C1 segment of cervical spinal cord (tissue), 14 donors: ENCODE measurements at places on chromosomes 3 and 15.

- DNase-seq, result no peak
Observed at GRCh38 chr15:41919201-41919820, 25.5 kb upstream of the SPTBN5 start.

DNA sequence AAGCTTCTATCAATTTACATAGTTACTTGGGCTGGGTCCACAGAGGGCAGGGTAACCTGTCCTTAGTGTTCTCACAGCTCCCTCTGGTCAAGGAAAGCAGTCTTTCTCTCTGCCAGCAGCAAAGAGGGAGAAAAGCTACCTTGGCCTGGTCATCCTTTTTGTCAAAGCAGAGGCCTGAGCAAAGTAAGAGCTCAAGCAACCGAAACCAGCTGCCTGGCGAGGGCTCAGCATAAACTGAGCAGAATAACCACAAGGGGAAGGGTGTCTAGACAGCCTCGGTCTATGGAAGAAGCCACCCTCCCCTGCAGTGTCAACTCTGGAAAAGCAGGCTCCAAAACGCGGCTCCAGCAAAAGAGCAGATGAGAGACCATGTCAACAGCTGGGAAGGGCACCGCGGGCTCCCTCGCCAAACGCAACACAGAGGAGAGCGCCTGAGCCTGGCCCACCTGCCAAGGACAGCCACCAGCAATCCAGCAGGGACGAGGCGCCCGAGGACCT is 17.4 kb downstream of the LRIG1 start:
- peak; percentile 71 for DNase-seq

- no peak for DNase-seq
Observed at GRCh38 chr3:158801201-158801600, 653 bp upstream of the MFSD1 start.

GRCh38 chr3:113008117-113008516 is 17.3 kb downstream of the GTPBP8 start:
- no peak for DNase-seq

DNA sequence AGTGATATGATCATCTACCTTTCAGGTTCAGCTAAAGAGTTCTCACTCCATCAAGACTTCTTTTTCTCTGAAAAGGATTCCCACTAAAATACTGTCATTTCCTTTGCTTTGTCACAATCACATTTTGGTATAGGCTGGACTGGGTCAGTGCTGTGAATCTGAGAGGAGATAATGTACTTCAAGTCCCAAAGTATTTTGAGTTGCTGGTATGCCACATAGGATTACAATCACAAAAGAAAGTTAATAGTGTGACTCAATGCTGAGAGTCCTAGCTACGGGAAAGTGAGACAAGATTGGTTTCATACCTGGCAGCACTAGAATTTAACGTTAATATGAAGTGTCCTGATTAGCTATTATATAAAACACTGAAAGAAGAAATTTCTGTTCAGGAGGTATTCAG is 1073.5 kb downstream of the FHIT start:
- no peak for DNase-seq

- no peak for DNase-seq
Observed at GRCh38 chr3:122586098-122586497, 8.6 kb downstream of the PARP15 start.

GRCh38 chr3:99108508-99108907 is 207.0 kb upstream of the DCBLD2 start:
- no peak for DNase-seq

DNA sequence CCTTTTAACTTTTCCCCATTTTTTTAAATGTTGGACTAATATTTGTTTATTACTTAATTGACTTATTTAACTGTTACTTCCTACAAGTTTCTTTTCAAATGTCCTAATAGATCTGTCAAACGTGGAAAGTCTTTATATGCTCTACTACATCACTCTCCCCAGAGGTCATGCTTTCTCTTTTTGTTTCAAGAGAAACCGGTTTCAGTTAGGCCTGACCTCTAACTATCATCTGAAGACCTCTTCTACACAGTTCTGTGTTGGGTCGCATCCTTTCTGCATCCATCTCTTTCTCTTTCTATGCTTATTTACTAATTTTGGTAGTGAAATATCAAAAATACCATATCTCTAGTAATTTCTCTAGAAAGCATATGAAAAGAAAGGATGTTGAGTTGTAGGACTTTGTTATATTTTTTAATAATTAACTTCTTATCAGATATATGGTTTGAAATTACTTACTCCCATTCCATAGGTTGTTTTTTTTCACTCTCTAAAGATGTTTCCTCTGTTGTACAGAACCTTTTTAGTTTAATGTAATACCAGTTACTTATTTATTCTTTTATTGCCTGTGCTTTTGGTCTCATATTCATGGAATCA is 781.2 kb upstream of the ARPP21 start:
- DNase-seq, result no peak

DNA sequence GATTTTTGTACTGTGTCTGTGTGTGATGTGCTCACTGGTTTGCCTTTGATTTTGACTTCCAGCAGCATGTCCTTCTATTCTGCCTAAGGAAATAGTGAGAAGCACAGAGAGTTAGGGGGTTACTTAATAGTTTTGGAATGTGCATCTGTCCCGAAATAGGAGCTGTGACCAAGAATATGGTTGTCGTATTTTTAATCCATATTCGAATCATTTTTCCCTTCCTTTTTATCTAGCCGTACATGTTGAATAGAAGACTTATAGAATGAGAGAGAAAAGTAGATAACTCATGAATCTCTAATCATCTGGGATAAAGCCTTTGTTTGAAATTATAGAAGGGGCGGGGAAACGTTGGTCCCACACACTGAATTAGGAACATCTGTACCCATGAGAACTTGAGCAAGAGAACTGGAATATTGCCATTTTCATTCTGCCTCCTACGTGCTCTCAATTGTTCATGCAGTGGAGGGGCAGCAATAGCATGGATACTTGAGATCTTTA is 23.6 kb downstream of the CRTC3 start:
- no peak for DNase-seq

GRCh38 chr3:11367143-11367693 is 95.0 kb downstream of the ATG7 start:
- DNase-seq, result no peak

DNA sequence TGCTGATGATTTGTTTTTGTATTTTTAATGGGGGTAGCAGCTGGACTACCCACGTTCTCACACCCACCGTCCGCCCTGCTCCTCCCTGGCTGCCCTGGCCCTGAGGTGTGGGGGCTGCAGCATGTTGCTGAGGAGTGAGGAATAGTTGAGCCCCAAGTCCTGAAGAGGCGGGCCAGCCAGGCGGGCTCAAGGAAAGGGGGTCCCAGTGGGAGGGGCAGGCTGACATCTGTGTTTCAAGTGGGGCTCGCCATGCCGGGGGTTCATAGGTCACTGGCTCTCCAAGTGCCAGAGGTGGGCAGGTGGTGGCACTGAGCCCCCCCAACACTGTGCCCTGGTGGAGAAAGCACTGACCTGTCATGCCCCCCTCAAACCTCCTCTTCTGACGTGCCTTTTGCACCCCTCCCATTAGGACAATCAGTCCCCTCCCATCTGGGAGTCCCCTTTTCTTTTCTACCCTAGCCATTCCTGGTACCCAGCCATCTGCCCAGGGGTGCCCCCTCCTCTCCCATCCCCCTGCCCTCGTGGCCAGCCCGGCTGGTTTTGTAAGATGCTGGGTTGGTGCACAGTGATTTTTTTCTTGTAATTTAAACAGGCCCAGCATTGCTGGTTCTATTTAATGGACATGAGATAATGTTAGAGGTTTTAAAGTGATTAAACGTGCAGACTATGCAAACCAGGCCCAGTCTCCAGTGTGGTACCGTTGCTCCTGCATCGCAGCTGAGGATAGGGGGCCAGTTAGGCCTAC is 1.4 kb upstream of the FES start:
- no peak for DNase-seq
